ENCODE measurements at places on chromosomes 7 and 10.

GRCh38 chr7:50653981-50654425 lies 88.8 kb upstream of the DDC start:
- DNase-seq, result no peak

- no peak for DNase-seq
Measured at GRCh38 chr7:303884-304573, 14.1 kb downstream of the FOXL3 start.

DNA sequence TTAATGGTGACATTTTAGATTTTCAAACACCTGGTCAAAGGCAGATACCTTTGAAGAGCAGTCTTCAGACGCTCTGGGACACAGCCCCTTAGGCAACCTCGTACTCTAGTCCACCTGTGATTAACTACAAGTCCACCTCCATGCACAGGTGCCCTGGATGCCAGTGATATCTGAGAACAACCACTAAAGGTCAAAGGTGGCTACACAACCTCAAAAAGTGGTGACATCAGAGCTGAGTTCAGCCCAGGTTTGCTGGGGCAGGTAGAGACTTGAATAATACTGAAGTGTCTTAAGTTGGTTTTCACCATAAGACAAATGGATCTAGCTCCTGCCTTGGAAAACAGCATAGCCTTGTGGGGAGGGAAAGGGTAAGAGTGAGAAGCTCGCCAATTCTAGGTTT lies 143.4 kb upstream of the ADO start:
- no peak for DNase-seq

DNA sequence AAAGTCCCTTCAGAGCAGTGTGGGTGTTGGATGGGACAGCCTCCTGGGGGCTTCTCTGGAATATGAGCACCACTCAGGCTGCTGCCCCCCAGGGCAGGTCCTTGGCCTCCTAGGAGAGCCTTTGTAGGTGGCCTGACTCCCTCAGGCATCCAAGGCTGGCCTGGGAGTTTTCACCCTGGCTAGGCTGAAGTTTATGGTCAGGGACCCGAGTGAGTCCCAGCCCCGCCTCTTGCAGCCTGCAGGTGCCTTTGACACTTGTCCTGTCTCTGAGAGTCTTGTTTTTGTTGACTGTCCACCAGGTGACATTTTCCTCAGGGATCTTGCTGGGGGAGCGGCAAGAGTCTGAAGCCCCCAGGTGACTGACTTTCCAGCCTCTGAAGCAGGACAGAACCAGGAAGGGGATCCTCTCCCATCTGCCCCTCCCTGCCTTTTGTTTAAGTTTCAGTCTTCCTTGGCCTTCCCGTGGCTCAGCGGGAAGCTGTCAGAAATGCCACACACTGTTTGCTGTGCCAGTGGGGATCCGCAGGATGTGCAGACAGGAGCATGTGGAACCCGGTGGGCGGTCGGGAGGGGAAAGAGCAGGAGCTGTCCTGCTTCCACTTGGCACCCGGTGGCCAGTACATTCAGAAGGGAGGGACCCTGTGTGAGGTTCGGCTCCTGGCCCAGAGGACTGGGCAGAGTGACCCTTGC lies 59.5 kb downstream of the LRRC18 start:
- DNase-seq, result no peak

DNA sequence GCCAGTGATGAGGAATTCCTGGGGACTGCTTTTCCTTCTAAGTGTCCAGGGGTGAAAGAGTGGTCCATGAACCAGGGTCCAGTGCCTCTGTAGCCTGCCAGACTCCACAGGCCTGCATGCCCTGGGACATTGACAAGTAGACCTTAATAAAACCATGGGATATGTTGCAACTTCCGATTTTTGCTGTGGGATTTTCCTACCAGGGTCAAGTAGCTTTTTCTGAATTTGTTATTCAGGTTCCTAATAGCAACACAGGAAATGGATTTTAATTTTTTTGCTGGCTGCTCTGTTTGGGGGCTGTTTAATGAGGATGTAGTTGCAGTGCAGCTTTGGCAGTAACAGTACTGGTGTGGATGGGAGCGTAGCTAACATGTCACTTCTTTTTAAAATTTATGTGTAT lies 42.1 kb downstream of the WBP1L start:
- no peak for DNase-seq

- no peak for DNase-seq
Measured at GRCh38 chr7:121832347-121832746, 40.6 kb upstream of the PTPRZ1 start.

GRCh38 chr10:82319562-82319961 lies 444.6 kb downstream of the NRG3 start:
- DNase-seq, result no peak
